ENCODE measurements at places on chromosomes 5 and 9.

- no peak for DNase-seq
Observed at GRCh38 chr9:18743971-18744370, 270.0 kb downstream of the ADAMTSL1 start.

GRCh38 chr5:175597718-175598117, 60.2 kb upstream of the HRH2 start:
- DNase-seq: peak; percentile 10

GRCh38 chr5:42970636-42971559, 69.2 kb downstream of the ANXA2R start:
- DNase-seq: no peak

DNA sequence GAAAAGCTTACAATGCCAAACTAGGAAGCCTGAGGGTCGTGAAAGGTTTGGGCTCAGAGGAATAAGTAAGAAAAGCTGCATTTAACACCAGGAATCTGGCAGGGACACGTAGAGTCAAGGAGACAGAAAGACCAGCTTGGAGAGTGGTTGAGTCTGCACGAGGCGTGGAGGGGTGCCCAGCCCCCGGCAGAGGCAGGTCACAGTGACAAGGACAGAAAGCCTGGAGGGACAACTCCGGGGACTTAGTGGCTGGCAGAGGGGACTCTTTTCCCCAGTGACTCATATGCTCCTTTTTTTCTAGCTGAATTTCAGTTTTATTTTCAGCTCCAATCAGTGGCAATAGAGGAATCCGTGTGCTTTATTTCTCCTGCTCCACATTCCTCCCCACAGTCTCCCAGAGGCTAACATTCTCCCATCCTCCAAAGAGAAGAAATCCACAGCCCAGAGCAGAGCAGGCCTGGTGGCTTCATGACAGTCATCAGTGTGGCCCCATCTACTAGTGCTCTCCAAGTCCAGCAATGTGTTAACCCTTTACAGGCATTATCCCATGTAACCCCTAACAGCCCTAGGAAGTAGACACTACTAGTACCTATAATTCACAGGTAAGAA, 80.7 kb downstream of the KCNIP1 start:
- no peak for DNase-seq

DNA sequence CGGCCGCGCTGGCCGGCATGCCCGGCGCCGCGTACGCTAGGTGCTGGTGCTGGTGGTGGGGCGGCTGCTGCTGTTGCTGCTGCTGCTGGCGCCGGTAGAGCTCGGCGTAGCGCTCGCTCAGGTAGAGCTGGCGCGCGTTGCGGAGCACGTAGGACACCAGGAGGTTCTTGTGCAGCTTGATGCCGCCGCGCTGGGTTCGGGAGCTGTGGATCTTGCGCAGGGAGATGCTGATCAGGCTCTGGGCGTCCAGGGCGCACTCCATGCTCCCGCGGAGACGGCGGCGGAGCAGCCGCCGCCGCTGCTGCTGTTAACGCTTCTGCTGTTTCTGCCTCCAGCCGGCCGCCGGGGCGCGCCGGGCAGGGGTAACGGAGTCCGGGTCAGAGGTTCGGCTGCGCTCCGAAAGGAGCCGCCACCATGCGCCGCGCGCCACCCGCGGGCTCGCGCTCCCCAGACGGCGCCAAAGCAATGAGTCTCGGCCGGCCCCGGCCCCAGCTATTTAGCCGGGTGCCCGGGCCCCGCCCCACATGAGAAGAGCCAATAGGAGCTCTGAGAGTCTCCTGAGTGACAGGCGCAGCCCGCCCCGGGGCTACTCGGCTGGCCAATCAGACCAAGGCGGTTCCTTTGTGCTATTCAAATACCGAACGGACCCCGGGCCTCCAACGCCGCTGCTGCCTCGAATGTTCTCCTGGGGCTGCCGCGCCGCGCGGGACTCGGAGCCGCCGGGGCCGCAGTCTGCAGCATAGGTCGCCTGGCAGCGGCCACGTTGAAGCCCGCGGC, at the start of gene IER5L:
Gene IER5L (minus strand): TSS at position 471 of the 777 bp plus-strand sequence. CDS start 209 bp downstream, at position 262.
- peak; percentile 93 for DNase-seq

- DNase-seq: no peak
Observed at GRCh38 chr5:58135571-58136335, 324.1 kb downstream of the PLK2 start.

DNA sequence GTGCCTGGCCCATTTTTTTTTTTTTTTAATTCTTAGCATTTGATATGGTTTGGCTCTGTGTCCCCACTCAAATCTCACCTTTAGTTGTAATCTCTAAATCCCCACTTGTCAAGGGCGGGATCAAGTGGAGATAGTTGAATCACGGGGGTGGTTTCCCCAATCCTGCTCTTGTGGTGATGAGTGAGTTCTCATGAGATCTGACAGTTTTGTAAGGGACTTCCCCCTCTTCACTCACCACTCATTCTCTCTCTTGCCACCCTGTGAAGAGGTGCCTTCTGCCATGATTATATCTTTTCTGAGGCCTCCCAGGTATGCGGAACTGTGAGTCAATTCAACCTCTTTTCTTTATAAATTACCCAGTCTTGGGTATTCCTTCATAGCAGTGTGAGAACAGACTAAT, 27.2 kb downstream of the NDUFAF2 start:
- no peak for DNase-seq
